Mesothelial cell of epicardium (in vitro differentiated cells): ENCODE measurements at places on chromosomes 2 and 18. TPM values are rescaled to one million over a fixed set of nuclear protein-coding genes. Genes with fewer than 3 reads are reported as not detected.

- no peaks in the 10 kb centered on the region for H3K36me3 ChIP-seq
- DNase-seq = no peak
- H3K4me1 ChIP-seq = peaks cover 39% of the 10 kb centered on the region
- peaks cover under 1% of the 10 kb centered on the region for H3K27me3 ChIP-seq
- no peak overlapping the region for H3K4me3 ChIP-seq
Measured at GRCh38 chr2:176814740-176815367, 397.7 kb upstream of the HNRNPA3 start.

DNA sequence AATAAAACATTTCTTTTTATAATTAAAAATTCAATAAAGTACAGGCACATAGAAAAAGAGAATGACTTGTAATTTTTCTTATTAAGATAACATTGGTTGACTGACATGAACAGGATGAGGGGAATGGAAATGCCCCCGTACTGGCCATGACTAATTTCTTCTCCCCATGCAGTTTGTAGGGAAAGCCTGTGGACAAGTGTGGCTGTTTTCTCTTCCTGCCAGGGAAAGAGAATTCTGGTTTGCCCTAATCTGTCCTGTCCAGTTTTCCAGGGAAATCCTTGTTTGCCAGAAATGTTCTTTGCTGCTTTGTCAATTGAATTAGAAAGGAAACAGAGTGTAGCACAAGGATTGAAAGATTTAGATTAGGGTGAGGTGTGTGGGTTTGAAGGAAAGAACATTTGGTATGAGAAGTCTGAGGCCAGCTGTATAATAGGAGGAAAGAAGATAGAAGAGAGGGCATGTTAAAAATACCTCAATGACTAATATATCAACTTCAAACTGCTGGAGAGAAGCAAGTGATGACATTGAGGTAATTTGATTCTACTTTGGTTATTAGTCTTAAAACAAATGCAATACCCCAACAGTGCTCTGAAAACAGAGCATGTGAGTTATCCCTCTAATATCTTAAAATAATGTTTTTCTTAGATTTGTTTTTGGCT lies 593.9 kb upstream of the ZNF804A start:
- H3K27ac ChIP-seq = peak overlapping the region; percentile 0
- H3K4me1 ChIP-seq = peaks cover 8% of the 10 kb centered on the region
- no peaks in the 10 kb centered on the region for H3K27me3 ChIP-seq
- DNase-seq = no peak

PID1 gene
- 2.0 to 2.4 TPM (median 2.1 TPM) in 3 replicates for total RNA-seq

LHCGR gene
- 0.13 TPM in 1 of 3 replicates, not detected in the others for total RNA-seq

GRCh38 chr18:75810961-75811551 lies 383.6 kb upstream of the SMIM21 start:
- no peaks in the 10 kb centered on the region for H3K36me3 ChIP-seq
- H3K27ac ChIP-seq = peak overlapping the region; percentile 97
- H3K4me1 ChIP-seq = peaks cover 35% of the 10 kb centered on the region
- no peak for DNase-seq
- H3K4me3 ChIP-seq = peak overlapping the region; percentile 0
- H3K27me3 ChIP-seq = no peaks in the 10 kb centered on the region

DNA sequence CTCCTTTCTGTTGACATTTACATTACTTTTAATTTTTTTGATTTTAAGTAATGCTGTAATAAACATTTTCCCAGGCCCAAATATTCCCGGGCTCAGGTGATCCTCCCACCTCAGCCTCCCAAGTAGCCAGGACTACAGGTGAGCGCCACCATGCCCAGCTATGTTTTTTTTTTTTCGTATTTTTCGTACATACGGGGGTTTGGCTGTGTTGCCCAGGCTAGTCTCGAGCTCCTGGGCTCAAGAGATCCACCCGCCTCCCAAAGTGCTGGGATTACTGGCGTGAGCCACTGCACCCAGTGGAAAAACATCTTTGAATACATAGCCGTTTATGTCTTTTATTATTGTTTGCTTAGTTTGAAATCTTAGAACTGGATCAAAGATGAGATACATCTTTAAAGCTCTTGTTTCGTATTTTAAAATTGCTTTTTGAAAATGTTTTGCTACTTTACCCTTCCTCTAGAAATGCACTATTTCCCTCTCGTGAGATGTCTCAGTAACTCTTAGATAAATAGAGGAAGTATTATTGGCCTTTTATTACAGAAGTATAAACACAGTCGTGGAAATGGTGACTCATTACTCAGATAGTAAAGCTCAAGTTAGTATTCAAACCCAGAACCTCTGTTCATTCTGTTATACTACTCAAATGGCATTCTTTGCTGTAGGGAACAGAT lies 2.4 kb downstream of the SMCHD1 start:
- H3K27me3 ChIP-seq = peaks cover 2% of the 10 kb centered on the region
- H3K4me3 ChIP-seq = peak overlapping the region; percentile 59
- no peak for DNase-seq
- peaks cover 30% of the 10 kb centered on the region for H3K4me1 ChIP-seq

DNA sequence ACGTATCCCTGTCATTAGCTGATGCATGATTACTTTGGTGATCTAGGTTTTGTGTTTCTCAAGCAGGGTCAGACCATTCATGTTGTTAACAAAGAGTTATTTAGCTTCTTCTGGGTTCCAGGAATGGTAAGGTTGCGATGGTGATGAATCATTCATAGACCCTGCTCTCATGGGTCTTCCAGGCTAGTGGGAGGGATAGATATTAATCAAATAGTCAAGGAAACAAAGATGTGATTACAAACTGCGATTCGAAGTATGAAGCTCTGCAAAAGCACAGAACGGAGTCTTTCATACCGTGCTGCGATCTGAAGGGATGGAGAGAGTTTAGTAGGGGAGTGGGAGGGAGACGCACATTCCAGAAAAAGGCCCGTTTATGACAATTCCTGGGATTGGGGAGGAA lies 42.1 kb downstream of the CAVIN2 start:
- DNase-seq = no peak
- peak overlapping the region; percentile 64 for H3K27ac ChIP-seq
- H3K27me3 ChIP-seq = peaks cover 2% of the 10 kb centered on the region
